Stimulated activated CD4-positive, alpha-beta T cell treated with anti-CD3 and anti-CD28 coated beads, TNF-alpha, amount 100 ng/mL, for 48 hours (primary cell): ENCODE measurements at places on chromosomes 11 and 22.

- no peak for DNase-seq
Measured at GRCh38 chr22:42901790-42902508, 44.9 kb upstream of the ARFGAP3 start.

- no peak for DNase-seq
Measured at GRCh38 chr11:20093775-20094174, 66.5 kb downstream of the DBX1 start.

DNA sequence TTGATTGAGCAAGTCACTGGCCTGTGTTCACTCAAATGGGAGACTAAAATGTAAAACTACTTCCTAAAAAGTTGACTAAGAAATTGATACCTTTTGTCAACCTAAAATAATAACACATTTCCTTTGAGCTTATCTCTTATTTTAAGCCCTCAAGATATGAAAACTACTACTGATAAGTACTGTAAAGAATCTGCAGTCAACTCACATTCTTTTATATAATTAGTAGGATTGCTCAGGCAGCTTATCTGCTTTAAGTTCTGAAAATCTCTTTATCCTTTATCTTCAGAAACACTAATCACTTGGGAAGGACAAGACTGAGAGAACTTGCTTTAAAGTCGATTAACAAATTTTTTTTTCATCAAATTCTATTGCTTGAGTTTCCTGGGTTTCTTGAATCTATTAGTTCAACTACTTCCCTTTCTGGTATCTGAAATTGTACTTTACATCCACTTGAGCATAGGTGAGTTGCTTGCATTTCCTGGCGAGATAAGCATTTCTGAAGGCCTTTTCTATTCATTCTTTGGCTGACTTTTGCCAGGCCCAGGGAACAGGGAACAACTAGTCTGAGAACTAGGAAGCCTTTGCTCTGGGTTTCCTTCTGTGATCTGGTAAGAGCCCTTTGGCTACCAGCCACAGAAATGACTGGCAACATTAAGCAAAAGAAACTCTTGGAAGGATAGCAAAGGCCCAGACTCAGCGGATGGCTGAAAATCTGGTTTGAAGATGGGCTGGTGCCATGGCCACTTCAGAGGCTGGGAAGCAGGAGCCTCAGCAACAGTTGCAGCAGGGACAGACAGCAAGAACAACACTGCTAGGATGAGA lies 19.3 kb upstream of the CSRP3 start:
- no peak for DNase-seq

DNA sequence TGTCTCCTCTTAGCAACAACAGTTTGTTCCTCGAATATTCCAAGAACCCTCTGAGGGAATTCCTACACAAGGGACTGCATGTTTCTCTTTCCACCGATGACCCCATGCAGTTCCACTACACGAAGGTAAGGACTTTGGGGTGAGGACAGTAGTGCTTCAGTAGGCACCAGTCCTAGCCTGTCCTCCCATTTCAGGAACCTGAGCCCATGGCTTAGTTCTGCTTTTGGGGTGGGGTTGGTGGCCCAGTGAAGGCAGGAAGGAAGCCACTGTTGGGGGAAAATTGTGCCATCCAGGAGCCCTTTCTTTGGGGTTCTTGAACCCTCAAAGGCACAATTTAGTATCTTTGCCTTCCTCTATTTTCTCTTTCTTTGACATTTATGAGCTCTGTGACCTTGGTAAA lies 38.2 kb downstream of the RNF141 start:
- no peak for DNase-seq

GRCh38 chr11:103043826-103044678 lies 47.9 kb downstream of the DCUN1D5 start:
- DNase-seq: no peak

DNA sequence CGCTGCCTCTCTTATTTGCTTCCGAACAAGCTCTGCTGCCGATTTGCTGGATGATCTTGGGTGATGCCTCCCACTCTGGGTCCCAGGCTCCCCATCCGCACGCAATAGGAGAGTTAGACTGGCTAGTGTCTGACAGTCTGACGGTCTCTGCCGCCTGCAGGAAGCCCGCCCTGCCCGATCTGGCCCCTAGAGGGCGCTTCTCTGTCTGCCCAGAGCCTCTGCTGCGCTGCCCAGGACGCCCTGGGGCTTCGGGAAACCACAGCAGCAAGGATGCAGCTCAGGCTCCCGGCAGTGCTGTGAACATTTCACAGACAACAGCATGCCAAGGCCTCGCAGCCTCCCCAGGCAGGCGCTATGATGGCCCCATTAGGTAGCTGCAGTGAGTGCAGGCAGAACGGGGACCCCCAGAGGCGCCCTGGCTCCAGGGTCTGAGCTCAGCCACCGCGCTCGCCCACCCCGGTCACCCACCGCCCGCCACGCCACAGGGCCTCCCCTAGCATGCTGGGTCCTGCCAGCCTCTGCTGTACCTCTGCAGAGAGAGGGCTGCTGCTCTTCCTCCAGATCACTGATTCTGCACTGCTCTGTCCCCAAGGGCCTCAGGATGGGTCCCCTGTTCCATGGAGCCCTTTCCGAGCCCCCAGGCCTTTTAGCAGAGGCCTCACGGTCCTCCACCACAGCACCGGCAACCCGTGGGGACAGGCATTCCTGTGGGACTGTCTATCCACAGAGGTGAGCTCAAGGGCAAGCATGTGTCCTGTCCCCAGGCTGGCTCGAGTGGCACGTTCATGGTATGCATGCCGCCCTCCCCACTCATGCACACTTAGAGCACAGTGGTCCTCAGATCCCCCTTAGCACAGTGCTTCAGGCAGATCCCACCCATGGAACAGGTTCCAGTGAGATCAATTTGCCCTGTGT lies 4.3 kb upstream of the BAIAP2L2 start:
- peak; percentile 66 for DNase-seq

DNA sequence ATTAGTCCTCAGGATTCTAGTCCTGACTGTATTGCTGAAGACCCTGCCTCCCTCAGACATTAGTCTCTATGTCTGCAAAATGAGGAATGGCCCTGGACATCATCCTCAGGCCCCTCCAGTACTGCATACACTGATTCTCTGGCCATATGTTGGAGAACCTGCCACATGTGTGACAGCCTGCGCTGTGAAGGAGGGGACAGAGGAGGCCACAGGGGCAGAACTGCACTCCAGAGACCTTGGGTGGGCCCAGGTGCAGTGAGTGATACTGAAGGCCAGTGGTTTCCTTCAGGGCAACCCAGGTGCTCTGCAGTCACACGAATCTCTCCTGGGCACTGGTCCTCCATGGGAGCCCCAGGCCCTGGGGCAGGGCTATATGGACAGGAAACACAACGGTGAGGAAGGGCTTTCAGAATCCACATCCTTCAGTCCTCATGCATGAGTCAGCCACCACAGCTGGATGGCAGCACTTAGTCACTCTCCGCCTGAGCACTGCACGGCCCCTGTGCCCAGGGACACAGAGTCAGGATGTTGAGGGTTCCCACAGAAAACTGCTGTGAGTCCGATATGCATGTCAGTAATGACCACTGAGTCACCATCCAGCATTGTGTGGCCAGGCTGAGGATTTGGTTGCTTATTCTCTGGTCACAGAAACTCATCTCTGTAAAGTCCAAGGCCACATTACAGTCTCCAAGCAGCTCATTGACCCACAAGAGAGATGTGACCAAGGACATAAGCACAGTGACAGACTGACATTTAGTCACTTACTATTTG lies 39.7 kb downstream of the ME3 start:
- peak; percentile 36 for DNase-seq
